ENCODE measurements at places on chromosomes 7 and 10. TPM values are rescaled to one million over a fixed set of nuclear protein-coding genes. Genes with fewer than 3 reads are reported as not detected.

The C7orf33 gene
- not detected for total RNA-seq

The ZNF722 gene
- not detected for total RNA-seq

The TAS2R4 gene
- total RNA-seq: not detected

The ELN gene
- total RNA-seq: 4.2 TPM

The RP9 gene
- total RNA-seq: 10.0 TPM

The NPFFR1 gene
- total RNA-seq: not detected

The SPDYE1 gene
- total RNA-seq: not detected

The AGAP9 gene
- 2.0 TPM for total RNA-seq

The ITGA8 gene
- not detected for total RNA-seq

The PRTFDC1 gene
- 23.9 TPM for total RNA-seq

The LRRD1 gene
- 0.17 TPM for total RNA-seq

The UNC5B gene
- 17.1 TPM for total RNA-seq

The BUD31 gene
- total RNA-seq: 127 TPM

The SPDYE6 gene
- not detected for total RNA-seq

The CAMK1D gene
- 0.67 TPM for total RNA-seq

The SDK1 gene
- 4.9 TPM for total RNA-seq

The CYP3A4 gene
- not detected for total RNA-seq

The DNA2 gene
- 9.6 TPM for total RNA-seq

The TNPO3 gene
- total RNA-seq: 40.4 TPM

The SPDYE2B gene
- not detected for total RNA-seq

The EVX1 gene
- total RNA-seq: not detected
